ENCODE measurements at places on chromosomes 11 and 22.

DNA sequence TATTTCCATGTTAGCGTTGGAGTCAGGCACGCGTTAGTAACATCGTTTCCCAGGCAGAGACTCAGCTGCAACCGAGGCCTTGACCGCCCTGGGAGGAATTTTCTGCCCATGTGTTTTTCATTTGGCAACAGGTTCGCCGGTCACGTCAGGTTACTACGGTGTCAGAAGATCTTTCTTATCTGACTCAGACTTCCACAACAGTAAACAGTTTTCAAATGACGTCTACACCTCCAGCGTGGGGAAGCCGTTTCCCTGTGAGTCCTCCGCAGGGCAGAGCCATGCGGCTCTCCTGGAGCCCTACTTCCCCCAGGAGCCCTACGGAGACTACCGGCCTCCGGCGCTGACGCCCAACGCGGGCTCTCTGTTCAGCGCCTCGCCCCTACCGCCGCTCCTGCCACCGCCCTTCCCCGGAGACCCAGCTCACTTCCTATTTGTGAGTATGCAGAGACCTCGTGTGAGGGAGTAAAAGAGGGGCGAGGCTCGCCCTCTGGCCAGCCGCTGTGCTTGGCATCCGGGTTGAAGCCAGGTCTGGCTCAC, 14.3 kb upstream of the POU2AF3 start:
- no peak for DNase-seq

DNA sequence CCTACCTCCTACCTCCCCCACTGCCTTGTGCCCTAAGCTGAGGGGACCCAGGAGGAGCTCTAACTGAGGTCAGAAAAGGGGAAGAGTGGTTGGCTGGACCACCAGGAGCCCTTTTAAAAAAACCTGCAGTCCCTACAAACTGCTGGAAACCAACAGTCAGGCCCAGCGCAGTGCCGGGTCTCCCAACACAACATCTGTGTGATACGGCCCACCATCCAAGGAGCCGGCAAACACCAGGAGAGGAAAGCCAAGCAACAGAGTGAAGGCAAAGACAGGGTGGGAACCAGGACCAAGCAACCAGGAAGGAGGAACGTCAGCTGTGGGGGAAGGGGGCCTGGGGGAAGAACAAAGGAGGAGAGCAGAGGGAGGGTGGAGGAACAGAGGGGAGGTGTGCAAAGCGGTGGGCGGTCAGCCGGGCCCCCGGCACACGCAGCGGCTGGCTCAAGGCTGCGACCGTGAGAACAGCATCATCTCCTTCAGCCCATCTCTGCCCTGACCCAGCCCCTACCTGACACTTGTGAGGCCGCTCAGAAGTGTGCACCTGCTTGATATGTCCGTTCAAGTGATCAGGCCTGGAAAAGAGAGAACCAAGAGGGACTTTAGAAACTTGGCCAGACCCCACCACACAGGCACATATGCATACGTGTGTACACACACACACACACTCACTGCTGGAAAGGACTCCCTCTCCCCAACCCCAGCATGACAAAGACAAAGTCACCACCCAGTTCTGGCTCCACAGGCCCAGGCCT, 3.6 kb downstream of the PATZ1 start:
- DNase-seq: no peak

DNA sequence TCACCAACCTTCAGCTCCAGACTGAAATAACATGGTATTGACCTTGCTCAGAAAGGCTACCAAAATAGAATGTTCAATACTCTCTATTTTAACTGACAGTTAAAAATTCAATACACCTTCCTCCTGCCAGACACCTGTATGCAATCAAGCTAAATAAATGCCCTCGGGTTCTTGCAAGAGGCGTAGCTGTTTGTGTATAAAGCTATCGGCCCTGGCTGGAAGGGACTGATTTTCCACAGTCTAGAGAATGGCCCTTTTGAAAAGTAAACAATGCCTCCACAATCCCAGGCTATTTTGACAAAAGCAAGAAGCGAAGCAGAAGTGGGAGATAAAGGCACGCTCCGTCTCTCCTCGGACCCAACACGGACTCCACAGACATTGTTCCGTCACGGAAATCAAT, 791.2 kb downstream of the BRD1 start:
- DNase-seq: no peak

- no peak for DNase-seq
These were observed 9.1 kb upstream of the CSF2RB start for GRCh38 chr22:36904260-36904880.

DNA sequence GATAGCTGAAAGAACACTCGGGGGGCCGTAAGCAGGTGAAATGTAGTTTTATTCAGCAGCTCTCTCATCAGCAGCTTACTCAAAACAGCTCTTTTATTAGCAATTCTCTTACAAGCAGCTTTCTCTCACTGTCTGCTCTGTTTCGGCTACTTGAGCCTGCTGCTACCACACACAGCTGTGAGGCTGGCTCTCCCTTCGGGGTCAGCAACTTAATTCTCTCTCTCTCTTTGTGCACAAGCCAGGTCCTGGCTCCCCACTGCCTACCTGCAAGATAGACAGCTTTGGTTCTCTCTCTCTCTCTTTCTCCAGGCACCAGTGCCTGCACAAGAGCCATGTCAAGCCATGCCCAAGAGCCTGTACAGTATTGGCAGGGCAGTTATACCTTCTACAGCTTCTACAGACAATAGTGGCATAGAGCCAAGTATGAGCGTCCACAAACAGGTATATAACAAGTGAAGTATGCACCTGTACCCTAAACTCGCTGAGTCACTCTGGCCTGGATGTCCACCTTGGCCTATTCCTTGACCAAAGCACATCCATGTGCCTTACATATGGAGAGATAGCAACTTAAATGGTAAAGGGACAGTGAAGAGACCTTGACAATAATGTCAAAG, 110.8 kb downstream of the MTNR1B start:
- DNase-seq: no peak

GRCh38 chr11:2320568-2321310, 18.9 kb downstream of the TSPAN32 start:
- DNase-seq: no peak

DNA sequence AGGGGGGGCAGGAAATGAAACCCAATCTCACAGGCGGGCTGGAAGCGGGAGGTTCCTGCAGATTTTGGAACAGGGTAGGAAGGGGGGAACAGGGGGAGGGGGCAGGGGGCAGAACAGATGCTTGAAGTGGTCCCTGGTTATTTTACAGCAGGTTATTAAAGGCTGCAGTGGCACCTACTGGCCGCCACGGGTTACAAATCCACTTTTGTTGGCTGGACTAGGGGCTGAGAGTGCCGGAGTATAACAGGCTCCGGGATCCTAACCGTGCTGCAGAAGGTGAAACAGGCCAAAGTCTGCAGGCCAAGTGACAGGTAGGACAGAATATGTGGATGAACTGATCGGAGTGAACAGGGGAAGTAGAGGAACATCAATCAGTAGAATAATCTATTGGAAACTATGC, 2.5 kb downstream of the ROBO3 start:
- DNase-seq: no peak

DNA sequence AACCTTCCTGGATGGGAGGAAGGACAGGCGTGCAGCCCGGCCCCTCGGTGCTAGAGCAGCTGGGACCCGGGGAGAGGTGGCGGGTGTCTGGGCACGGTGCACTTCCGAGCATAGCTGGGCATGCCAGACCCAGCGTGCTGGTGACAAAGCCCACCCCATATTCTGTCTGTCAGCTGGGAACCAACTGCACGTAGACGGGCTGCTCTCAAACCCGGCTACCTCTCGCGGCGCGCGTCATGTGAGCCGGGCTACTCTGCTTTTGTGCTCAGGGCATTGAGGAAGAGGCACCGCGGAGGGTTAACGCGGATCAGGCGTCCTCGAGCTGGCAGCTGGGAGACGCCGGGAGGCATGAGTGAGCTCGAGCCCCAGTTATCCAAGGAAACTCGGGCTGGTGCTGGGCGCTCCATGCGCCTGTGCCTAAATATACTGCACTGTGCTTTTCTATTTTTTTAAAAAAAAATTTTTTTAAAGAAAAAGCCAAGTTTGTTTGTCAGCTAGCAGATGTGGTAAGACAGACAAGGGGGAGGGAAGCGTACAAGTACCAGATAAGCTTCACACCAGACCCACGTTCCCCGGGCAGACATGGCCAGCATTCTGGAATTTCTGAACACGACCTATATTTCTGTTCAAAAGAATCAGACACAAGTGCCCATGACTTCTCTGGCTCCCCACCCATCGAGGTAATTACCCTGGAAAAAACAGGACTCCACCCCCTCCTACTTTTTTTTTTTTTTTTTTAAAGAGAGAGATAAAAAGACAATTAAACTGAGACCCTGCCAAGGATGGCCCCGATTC, 425.6 kb downstream of the SHANK2 start:
- no peak for DNase-seq

- DNase-seq: no peak
These were observed 14.2 kb upstream of the FAM83F start for GRCh38 chr22:39980596-39980995.

DNA sequence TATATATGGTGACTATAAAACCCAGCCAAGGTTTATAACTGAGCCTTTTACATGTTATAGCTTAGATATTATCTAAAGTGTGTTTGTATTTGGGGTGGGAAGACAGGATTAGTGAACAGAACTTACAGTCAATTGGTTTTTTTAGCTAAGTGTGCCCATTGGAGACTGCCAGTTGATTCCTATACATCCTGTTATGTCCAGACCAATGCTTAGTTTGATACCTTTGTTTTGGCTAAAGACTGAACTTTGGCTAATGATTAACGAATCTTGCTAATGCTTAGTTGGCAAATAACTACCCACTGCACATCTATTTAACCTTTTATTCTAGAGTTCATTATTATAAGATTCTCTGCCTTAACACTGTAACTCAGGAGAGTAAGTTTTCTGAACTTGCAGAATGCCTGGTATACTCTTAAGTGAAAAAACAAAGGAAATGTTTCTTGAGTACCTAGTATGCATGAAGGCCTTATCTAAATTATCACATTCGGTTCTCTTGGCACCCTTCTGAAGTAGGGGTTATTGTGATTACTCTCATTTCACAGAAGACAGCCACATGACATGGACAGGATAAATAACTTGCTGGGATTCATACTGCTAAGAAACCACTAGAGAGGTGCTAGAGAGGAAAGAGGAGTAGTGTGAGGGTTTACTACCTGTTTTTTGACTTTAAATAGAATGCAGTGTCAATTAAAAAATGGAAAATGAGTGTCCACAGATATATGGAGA, 54.0 kb downstream of the KREMEN1 start:
- DNase-seq: no peak

DNA sequence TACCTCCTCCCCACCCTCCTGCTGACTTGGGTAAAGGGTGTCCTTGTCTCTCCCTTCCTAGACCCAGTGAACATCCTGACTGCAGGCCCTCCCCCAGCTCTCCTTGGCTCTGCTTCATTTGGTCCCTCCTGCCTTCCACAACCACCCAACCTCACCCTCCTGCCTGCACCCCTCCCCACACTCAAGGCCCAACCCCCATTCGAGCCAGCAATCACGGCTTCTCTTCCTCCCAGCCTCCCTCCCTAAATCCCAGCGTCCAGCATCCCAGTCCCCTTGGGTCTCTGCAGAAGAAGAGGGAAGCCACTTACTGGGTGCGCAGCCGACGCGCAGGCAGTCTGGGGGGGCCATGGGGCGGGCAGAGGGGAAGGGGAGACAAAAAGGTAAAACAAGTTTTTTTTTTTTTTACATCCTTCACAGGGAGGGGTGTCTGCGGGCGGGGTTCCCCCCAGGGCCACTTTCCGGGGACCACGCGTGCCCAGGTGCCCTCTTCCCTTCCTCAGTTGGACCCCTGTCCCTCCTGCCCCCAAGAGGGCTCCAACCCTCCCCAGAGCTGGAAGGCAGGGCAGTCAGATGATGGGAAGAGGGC, 62.5 kb downstream of the SLC22A12 start:
- no peak for DNase-seq

GRCh38 chr22:38955250-38955905, 2.0 kb upstream of the APOBEC3A start:
- no peak for DNase-seq

DNA sequence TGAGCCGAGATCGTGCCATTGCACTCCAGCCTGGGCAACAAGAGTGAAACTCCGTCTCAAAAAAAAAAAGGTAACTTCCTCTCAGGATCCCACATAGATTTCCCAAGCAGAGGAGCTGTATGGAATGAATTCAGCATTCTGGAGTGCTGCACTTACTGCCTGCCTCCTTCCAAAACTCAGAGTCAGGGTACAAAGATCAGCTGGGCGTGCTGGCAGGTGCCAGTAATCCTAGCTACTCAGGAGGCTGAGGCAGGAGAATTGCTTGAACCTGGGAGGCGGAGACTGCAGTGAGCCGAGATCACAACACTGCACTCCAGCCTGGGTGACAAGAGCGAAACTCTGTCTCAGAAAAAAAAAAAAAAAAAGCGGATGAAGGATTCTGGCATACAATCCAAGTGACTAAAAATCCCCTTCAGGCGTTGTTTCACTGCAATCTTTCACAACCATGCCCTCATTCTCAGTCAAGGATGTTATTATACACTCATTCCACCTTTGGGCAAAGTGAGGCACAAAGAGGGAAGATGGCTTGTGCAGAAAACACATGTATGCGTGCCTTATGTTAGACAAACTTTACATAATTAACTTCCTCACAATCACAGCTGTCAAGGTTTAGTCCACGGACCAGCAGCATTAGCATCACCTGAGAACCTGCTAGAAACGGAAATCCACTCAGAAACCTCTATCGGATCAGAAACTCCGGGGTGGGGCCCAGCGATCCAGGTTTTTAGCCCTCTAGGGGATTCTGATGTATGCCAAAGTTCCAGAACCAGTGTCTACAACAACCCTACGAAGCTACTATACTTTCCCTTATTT, 1.1 kb upstream of the NOL12 start:
- no peak for DNase-seq

DNA sequence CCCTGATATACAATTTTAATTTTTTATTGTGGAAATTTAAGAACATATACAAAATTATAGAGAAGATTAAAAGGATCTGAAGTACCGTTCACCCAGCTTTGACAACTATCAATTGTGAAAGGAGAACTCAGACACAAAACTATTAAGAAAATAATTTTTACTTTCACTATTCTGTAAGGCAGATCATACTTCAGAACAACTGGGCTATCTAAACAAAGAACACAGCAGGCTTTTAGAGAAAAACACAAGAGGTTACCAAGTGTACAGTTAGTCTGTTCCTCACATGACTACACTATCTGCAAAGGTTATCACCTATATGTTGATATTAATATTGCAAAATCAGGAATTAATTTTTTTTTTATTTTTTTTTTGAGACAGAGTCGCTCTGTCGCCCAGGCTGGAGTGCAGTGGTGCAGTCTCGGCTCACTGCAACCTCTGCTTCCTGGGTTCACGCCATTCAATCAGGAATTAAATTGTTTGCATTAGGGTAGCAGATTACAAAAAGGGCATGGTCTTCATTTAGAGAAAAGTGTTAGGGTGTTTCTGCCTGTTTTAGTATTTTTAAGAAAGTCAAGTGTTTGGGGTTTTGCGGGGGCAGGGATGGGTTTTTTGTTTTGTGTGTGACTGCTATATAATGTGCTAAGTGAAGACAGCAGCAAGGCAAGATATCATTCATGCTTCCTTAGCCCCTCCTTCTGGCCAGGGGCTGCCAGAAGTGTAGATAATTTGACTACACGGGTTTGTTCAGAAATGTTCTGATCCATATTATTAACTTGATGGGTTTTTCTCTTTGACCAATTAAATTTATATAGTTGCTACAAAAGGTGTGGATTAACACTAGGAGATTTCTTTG, 27.6 kb upstream of the SIK2 start:
- DNase-seq: no peak

All from memory B cell (primary cell).